ENCODE measurements at places on chromosomes 1 and 21.

GRCh38 chr1:159751031-159751430, 29.7 kb upstream of the DUSP23 start:
- no peak for DNase-seq

DNA sequence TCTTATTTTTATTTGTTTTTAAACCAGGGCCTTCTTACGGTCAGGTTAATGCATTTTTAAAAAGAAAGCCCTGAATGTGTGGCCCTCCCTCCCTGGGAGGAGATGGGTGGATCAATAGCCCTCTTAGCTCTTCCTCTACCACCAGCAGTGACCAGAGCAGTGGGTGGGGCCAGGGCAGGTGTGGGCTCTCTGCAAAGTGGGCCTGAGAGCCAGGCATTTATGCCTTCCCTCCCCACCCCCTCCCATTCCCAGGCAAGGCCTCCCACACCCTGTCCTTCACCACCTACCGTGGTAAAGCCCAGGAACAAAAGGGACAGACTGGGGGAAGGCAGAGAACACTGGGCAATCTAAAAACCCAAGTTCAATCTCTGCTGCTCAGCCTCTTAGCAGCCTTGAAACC, 63.9 kb downstream of the SSBP3 start:
- DNase-seq, result no peak

- no peak for DNase-seq
Measured at GRCh38 chr1:233389893-233390292, 62.4 kb downstream of the MAP3K21 start.

GRCh38 chr1:22141554-22142314, 1.2 kb downstream of the WNT4 start:
- DNase-seq, result no peak

DNA sequence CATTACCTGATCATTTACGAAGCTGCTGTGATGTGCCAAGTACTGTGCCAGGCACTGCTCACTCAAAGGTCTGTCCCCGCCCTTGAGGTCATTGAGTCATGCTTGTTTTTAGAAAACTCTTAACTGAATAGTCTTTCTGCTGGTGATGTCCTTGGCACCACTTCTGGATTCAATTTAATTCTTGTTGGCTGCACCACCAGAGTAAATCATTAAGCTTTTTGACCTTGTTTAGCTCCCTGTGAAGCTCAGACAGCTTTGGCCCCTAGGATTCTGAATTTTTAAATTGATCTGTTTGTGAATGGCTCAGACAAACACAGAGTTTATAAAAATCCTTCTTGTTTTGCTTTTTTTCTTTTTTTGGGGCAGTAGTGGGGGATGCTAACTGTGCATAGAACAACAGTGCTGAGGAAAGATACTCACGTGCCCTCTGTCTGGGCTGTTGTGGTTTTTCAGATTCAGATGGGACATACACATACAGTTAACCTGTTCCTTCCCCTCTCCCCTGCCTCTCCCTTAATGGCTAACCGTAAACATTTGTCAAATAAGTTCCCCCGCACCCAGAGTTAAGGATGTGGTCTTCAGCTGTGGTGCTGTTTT, 67.6 kb downstream of the MTR start:
- no peak for DNase-seq

DNA sequence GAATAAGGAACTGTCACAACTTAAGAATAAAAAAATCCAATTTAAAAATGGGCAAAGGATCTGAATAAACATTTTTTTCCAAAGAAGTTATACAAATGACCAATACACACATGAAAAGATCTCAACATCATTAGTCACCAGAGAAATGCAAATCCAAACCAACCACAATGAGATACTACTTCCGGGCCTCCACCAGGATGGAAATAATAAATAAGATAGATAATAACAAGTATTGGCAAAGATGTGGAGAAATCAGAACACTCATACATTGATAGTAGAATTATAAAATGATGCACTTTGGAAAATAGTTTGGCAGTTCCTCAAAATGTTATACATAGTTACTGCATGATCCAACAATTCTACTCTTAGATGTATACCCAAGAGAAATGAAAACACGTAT, 18.7 kb downstream of the ZSWIM5 start:
- no peak for DNase-seq

- no peak for DNase-seq
Measured at GRCh38 chr1:244022311-244022710, 28.8 kb upstream of the ZBTB18 start.

DNA sequence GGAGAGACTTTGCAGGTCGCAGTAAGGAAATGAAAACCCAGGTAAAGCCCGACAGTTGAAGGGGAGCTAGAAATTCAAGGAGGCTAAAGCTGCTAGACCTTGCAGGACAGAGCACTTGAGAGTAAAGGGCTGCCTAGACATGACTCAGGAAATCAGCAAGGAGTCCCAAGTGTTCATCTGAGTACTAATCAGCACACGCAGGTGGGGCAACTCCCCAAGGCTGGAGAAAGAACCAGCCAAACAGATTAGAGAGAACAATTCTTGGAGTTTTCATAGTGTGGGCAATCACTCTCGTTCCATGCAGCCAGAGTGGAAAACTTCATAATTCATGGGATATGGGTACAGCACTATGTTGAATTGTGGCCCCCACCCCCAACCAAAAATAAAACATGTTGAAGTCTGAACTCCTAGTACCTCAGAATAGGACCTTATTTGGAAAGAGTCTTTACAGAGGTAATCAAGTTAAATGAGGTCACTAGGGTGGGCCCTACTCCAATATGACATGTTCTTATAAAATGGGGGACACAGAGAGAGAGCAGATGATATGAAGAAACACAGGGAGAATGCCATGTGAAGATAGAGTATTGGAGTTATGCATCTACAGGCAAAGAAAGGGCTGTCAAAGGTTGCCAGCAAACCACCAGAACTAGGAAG, 28.0 kb downstream of the SYDE2 start:
- no peak for DNase-seq

DNA sequence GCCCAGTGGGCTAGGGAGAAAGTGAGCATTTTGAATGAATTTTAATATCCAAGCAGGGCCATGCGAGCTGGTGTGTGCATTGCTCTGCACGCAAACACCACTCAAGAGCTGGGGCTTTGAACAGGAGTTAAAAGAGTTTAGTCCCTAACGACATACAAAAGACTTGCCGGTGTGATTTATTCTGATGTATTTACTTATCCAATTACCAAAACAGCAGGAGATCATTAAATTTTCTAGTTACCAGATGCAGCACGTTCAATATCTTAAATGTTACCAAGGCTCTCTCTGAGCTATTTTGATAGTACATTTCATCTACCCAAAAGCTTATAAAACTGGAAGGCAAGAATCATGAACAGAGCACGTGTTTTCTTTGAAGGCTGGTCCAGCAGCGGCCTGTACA, 30.0 kb upstream of the DMRTA2 start:
- DNase-seq, result no peak

GRCh38 chr1:5683446-5683845, 308.8 kb downstream of the NPHP4 start:
- no peak for DNase-seq

- DNase-seq, result no peak
Measured at GRCh38 chr1:35672116-35672515, 30.8 kb upstream of the PSMB2 start.

DNA sequence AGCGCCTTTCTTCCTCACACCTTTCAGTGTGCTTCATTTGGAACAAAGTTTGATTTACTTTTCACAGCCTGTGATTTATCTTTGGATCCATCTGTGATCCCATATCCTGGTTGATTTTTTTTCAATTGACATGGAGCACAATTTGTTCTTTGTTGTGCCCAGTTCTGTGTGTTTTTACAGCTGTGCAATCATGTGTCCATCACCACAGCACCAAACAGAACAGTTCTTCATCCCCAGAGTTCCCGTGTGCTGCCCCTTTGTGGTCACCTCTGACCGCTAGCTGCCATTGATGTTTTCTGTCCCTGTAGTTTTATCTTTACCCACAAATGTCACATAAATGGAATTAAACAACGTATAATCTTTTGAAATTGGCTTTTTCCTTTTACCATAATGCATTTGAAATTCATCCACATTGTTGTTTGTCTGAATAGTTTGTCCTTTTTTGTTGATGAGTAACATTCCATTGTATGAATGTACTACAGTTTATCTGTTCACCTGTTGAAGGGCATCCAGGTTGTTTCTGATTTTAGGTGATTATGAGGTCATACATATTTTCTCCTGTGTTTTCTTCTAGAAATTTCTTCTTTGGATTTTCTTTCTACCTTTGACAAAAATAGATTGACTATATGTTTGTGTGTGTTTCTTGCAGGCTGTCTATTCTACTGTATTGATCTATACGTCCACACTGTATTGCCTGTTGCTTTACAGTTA, 17.4 kb downstream of the MIGA1 start:
- DNase-seq, result no peak

- DNase-seq, result no peak
Measured at GRCh38 chr1:53265581-53265980, 27.3 kb upstream of the MAGOH start.

- no peak for DNase-seq
Measured at GRCh38 chr21:36671836-36672235, 27.1 kb upstream of the SIM2 start.

- DNase-seq, result no peak
Measured at GRCh38 chr1:94260635-94261387, 23.4 kb upstream of the ARHGAP29 start.

- no peak for DNase-seq
Measured at GRCh38 chr1:85142753-85143152, 58.1 kb downstream of the SYDE2 start.

- no peak for DNase-seq
Measured at GRCh38 chr1:201376464-201377374, 761 bp downstream of the TNNT2 start.

DNA sequence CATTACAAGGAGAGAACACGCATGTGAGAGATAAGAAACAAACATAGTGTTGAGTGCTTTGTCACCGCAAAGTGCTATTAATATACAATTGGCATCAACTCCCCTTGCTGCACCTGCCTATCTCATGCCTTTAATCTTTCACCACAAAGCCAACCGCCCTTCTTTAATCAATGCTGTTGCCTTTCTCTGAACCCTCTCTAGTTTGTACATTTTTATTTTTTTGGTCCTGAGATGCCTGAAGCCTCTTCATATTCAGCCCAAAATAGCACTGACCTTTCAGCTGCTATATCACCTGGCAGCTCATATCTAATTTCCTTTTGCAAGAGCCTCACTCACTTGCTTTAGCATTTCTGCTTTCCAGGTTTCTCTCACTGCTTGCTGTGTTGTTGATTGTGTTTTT, 504.7 kb downstream of the NUF2 start:
- no peak for DNase-seq

- no peak for DNase-seq
Measured at GRCh38 chr1:167893798-167894197, 20.1 kb downstream of the ADCY10 start.

- peak; percentile 55 for DNase-seq
Measured at GRCh38 chr1:23743287-23744152, at the start of gene ELOA. ELOA (plus strand) TSS chr1:23743471; CDS start chr1:23743504, 33 bp downstream.

GRCh38 chr1:93776728-93777127, 95.1 kb upstream of the BCAR3 start:
- no peak for DNase-seq
